ENCODE measurements at places on chromosomes 13 and 19. TPM values are rescaled to one million over a fixed set of nuclear protein-coding genes. Genes with fewer than 3 reads are reported as not detected.

Gene PLIN3
- 227 TPM for total RNA-seq

Gene CEACAM6
- not detected for total RNA-seq

Gene APC2
- total RNA-seq: 0.27 TPM

Gene CYP2A7
- total RNA-seq: not detected

Gene KCNC3
- not detected for total RNA-seq

Gene NUFIP1
- 4.5 TPM for total RNA-seq

Gene SCEL
- total RNA-seq: not detected

Gene PLIN4
- total RNA-seq: 0.90 TPM

Gene TRIP10
- total RNA-seq: 33.3 TPM

Gene CHST8
- total RNA-seq: not detected

Gene KLK15
- total RNA-seq: not detected

Gene LILRA5
- not detected for total RNA-seq

Gene IL4I1
- 1.1 TPM for total RNA-seq

Gene SPACA4
- not detected for total RNA-seq

Gene GAS6
- total RNA-seq: 45.1 TPM

Gene CRLF1
- 69.1 TPM for total RNA-seq

Gene CLEC17A
- total RNA-seq: 0.09 TPM

Gene ADAMTS10
- total RNA-seq: 15.8 TPM

Gene ZNF444
- 19.5 TPM for total RNA-seq

Gene NCR1
- not detected for total RNA-seq

Gene SIGLEC9
- 0.09 TPM for total RNA-seq

Gene CTXN1
- 2.8 TPM for total RNA-seq

Gene OR7A5
- not detected for total RNA-seq

Gene AKT1S1
- 14.4 TPM for total RNA-seq

Gene DZIP1
- 20.1 TPM for total RNA-seq

Gene ARHGAP45
- 0.18 TPM for total RNA-seq

Gene ZNF534
- not detected for total RNA-seq

Gene UBE2L5
- not detected for total RNA-seq

Gene ZNF628
- total RNA-seq: 0.33 TPM

Gene HSPB6
- 713 TPM for total RNA-seq

Gene C1QTNF9
- total RNA-seq: not detected

Gene FAM124A
- 3.3 TPM for total RNA-seq

Gene DGKH
- total RNA-seq: 17.1 TPM

Gene CKAP2
- 9.2 TPM for total RNA-seq

Gene ZNF554
- 3.2 TPM for total RNA-seq

Gene CDC42EP5
- total RNA-seq: 7.9 TPM

Measured in fibroblast of the aortic adventitia (primary cell).